Urinary bladder (tissue), 4 donors: ENCODE measurements at places on chromosomes 3 and 15.

- no peak for DNase-seq
Observed at GRCh38 chr3:51004235-51004634, 329.5 kb downstream of the DOCK3 start.

GRCh38 chr3:156605686-156606605 is 51.0 kb upstream of the SSR3 start:
- DNase-seq = no peak

GRCh38 chr3:17023006-17023664 is 138.4 kb downstream of the PLCL2 start:
- no peak for DNase-seq

GRCh38 chr3:193346259-193346658 is 32.3 kb downstream of the ATP13A5 start:
- no peak for DNase-seq

GRCh38 chr15:72235298-72235697 is 4.3 kb upstream of the PKM start:
- DNase-seq = no peak

DNA sequence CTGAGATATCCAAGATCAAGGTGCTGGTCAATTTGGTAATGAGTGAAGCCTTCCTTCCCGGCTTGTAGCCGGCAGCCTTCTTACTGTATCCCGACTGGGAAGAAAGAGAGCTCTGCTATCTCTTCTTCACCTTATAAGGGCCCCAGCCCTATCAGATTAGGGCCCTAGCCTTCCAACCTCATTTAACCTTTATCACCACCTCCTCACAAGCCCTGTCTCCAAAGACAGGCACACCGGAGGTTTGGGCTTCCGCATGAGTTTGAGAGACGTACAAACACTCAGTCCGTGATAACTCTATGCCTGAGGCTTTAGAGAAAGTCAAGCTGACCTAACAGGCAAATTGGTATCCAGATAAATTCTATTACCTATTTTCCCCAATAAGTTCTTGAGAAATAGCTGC is 243.9 kb downstream of the OPA1 start:
- no peak for DNase-seq

DNA sequence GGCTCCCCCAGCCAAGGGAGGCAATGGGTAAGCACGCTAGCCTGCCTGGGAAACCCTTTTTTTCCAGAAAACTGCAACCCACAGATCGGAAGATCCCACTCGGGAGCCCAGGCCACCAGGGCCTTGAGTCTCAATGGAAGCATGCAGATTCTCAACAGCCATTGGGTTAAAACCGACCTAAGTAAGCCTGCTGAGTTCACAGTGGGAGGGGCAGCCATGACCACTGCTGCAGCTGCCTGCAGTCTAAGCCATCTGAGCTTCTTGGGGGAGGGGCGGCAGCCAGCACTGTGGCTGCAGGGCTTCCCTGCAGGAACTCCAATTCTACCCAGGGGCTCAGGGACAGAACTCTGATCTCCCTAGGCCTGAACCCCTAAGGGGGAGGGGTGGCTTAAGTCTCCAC is 82.0 kb downstream of the DPPA2 start:
- DNase-seq = no peak

DNA sequence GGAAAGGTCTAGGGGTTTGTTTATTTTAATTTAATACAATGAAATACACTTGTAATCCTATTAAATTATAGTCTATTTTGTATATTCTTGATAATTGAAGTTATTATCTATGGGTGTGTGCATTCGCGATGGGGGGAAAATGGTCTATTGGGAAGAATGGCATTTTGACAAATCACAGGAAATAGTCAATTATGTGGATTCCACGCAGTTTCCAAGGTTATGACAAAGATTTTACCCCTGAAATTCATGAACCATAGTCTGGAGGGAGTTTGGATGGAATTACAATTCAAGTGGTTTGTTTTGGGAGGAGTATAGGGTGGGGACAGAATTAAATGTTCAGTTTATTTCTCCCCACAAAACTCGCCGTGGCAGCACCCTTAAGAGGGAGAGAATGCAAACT is 66.5 kb downstream of the RBMS3 start:
- no peak for DNase-seq

- no peak for DNase-seq
Observed at GRCh38 chr15:93997071-93997658, 234.2 kb upstream of the MCTP2 start.

DNA sequence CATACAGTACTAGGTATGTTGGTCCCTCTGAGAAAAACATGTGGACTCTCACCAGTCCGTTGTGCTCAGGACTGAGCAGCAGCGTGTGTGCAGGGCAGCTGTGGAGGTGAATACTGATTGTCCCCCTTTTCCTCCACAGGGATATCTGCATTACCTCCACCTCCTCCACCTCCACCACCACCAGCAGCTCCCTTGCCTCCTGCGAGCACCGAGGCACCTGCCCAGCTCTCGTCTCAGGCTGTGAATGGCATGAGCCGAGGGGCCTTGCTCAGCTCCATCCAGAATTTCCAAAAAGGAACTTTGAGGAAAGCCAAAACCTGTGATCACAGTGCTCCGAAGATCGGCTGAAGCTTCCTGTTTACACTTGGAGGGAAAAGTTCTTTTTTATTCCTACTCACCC is 9.0 kb downstream of the PDHB start:
- no peak for DNase-seq

GRCh38 chr3:54122324-54123002 is at the start of gene CACNA2D3:
CACNA2D3 (plus strand) TSS chr3:54122552.
- DNase-seq = no peak

GRCh38 chr3:86563400-86563970 is 427.5 kb downstream of the VGLL3 start:
- peak; percentile 18 for DNase-seq

DNA sequence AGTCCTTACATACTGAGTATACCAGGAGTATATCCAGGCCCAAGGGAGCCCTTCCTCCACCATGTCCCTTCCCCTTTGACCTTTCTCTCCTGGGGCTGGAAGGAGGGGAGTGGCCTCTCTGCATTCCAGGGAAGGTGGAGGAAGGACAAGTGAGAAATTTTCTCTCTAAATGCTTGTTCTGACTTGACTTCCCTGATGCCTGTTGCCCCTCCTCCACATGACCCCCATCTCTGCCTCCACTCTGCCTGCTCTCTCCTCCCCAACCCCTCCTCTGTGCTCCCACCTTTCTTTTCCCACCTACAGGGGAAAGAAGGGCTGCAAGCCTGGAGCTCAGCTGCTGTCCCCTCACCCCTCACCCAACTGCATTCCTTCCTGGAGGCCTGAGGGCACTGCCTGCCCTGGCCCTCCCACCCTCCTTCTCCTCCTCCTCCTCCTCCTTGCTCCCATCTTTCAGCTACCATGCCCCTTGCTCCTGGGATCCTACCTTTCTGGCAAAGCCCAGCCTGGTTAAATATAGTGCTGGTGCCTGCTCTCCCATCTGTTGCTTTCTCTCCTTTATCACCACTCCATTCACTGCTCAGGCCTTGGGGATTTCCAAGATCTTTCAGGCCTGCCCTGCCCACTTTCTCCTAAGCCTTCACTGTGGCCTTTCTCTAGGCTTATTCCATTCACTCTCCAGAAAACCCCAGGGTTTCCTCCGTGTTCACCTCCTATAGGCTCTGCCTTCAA is 8.5 kb upstream of the DAG1 start:
- no peak for DNase-seq

- no peak for DNase-seq
Observed at GRCh38 chr15:74380361-74381189, 13.1 kb upstream of the CYP11A1 start.

DNA sequence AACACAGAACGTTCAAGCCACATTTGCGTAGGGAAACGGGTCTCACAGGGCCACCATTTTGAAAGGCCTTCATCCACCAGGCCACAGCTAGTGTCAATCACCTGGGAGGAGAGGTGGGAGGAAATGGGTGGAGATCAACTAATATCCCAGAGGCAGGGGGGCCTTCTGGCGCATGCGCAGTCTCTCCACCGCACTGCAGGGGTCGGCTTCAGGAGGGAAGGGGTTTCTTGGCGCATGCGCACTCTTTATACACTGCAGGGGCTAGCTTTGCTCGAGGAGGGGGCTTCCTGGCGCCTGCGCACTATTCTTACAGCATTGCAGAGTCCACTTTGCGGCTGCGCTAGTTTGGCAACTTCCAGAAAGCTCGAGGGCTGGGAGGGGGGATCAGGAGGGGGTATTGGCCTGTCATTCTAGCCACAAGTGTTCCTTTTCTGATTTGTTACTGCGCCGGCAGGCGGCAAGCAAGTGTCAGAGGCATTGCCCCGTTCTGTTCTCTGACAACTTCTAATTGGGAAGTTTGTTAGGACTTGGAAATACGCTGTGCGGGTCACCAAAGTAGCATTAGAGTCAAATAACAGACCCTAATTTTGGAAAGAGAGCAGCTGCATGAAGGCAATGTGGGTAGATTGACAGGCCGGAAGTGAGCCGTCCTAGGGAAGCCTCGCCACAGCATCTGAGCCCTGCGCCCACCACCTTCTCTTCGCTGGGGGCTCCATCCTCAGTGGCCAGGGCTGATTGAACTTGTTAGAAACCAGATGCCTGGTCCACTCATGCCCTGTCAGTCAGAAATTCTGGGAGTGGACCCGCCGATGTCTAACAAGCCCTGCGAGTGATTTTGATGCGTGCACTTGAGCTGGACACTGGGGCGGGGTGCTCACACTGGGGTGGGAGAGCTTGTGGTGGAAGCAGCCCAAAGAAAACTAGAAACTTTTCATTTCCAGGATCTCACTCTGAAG is 173.5 kb upstream of the NDN start:
- DNase-seq = peak; percentile 4

GRCh38 chr3:148232389-148232788 is 465.3 kb upstream of the AGTR1 start:
- DNase-seq = no peak

- DNase-seq = no peak
Observed at GRCh38 chr3:42690191-42690590, 4.9 kb downstream of the KLHL40 start.

- DNase-seq = no peak
Observed at GRCh38 chr15:29637555-29637954, 184.7 kb downstream of the TJP1 start.

DNA sequence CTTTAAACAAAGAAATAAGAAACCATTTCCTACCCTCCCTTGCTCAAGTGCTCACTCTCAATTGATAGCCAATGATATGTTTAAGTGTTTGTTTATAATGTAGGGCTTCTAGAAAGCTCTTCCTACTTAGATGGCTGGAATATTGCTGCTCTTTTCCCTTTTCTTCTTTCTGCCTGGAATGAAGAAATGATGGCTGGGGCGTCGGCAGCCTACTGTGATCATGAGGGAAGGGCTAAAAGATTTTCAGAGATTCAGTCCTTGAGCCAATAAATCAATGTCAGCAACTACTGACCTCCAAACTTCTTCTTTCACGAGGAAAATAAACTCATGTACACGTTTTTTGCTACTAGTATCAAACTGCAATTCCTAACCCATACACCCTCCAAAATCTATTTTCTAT is 2.1 kb upstream of the GPR27 start:
- no peak for DNase-seq

- no peak for DNase-seq
Observed at GRCh38 chr15:62901909-62902546, 140.5 kb upstream of the TPM1 start.

DNA sequence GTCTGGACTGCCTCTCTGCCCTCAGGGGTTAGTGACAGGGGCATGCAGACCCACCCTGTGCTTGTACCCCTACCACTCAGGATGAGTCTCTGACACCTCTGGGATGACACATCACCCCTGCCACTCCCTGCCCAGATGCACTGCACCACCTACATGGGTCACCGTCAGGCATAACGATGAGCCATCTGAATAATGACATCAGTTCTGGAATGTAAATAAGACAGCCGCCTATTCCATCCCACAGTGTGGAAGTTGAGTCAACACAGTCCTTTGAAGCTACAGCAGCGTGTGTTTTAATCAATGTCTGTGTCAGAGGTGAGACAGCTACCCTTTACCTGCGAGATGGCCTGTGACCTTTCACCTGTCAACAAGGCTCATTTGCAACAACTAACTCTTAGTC is 268.7 kb upstream of the ARRDC4 start:
- no peak for DNase-seq

DNA sequence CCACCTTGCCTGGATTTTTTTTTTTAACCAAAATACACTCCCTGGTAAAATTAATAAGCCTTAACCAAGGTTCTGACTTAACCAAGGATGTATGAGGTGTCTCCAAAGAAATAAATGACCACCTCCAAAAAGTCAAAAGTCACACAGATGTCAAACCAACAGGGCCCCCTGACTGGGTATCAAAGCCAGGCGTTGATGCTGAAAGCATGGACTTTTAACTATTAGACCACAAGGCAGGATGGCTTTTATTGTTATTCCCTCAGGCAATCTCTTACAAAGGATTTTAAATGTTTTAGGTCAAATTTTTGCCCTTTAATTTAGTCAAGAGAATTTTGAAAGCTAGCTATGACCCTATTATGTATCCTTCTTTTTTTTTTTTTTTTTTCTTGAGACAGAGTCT is 60.4 kb downstream of the OSTN start:
- DNase-seq = no peak

DNA sequence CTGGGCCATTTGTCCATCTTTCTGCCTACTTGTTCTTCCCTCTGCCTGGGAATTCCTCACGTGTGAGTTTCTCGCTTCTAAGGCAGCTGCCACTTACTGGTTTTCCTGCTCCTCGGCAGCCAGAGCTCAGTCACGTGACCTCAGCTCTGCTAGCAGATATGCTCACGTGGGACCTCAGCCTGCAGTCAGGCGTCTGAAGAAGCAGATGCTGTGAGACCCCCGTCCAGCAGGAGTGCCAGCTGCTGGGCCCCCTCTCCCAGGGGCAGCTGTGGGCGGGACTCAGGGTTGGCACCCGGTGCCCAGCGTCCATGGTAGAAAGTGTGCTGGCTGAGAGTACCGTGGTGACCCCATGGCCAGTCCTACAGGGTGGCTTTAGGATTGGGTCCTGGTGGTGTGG is 161.3 kb upstream of the TLE3 start:
- DNase-seq = no peak

GRCh38 chr3:169668957-169669741 is 5.6 kb upstream of the MECOM start:
- DNase-seq = no peak

GRCh38 chr3:44050867-44051266 is 190.8 kb upstream of the TOPAZ1 start:
- DNase-seq = no peak

DNA sequence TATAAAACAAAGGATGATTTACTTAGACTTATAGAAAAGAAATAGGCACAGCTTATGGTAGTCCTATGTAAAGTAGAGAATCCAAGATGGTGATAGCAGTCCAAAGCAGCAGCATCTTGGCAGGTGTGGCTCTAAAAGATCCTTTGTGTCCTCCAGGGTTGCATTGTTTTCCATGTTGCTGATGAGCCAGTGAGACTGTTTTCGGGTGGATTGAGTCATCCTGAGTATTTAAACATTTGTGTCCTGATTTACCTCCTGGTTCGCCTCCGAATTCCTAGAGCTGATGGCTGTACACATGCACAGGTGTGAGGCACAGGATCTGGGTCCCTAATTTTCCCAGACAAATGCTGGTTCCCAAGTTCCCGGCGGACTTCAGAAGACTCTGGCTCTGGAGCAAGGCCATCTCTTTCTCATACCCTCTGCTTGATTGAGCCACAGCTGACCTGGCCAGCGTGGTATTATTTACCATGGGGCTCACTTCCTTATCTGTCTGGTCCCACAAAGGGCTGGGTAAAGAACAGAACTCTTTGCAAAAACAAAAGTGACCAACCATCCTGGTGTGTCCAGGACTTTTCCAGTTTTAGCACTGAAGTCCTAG is 51.0 kb downstream of the ARNT2 start:
- no peak for DNase-seq

GRCh38 chr15:70284438-70285214 is 186.9 kb upstream of the TLE3 start:
- no peak for DNase-seq

- no peak for DNase-seq
Observed at GRCh38 chr3:20997183-20997582, 753.8 kb downstream of the ZNF385D start.

- no peak for DNase-seq
Observed at GRCh38 chr3:50583897-50584296, 14.6 kb downstream of the HEMK1 start.
